ENCODE measurements at places on chromosomes 3 and 15. TPM values are rescaled to one million over a fixed set of nuclear protein-coding genes. Genes with fewer than 3 reads are reported as not detected.

DNA sequence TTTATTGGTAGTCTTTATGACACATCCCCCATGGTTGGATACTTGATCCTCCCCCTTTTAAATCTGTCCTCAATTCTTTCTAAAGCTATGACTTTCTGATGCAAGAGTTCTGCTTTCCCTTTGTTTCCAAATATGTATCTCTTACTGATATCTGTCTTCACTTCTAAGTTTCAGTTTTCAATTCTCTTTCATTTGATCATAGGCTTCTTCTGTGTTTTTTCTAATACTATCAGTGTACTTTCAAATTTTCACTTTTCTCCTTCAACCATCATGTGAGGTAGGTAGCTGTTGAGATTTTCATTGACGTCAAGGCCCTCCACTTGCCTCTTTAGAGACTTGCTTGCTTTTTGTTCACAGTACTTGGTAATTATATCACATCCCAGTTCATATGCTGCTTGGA, 436.5 kb downstream of the CNTN4 start:
- no peak overlapping the region for H3K4me3 ChIP-seq
- H3K36me3 ChIP-seq, result no peaks in the 10 kb centered on the region
- H3K27ac ChIP-seq, result no peak overlapping the region

- no peak overlapping the region for H3K27ac ChIP-seq
- peaks cover 9% of the 10 kb centered on the region for H3K4me1 ChIP-seq
- no peaks in the 10 kb centered on the region for H3K27me3 ChIP-seq
- no peak for DNase-seq
- no peak overlapping the region for H3K4me3 ChIP-seq
Observed at GRCh38 chr3:23017801-23018200, 185.3 kb upstream of the UBE2E2 start.

GRCh38 chr3:45426161-45426560, 37.8 kb downstream of the LARS2 start:
- no peaks in the 10 kb centered on the region for H3K4me1 ChIP-seq
- H3K27ac ChIP-seq, result no peak overlapping the region
- H3K27me3 ChIP-seq, result no peaks in the 10 kb centered on the region
- H3K4me3 ChIP-seq, result no peak overlapping the region
- peak; percentile 40 for DNase-seq
- H3K36me3 ChIP-seq, result no peaks in the 10 kb centered on the region

LRRK1 gene
- total RNA-seq, result 12.0 TPM

GRCh38 chr3:65772758-65773157, 266.0 kb downstream of the MAGI1 start:
- H3K27me3 ChIP-seq, result no peaks in the 10 kb centered on the region
- no peak overlapping the region for H3K4me3 ChIP-seq
- no peaks in the 10 kb centered on the region for H3K36me3 ChIP-seq
- no peak overlapping the region for H3K27ac ChIP-seq

DNA sequence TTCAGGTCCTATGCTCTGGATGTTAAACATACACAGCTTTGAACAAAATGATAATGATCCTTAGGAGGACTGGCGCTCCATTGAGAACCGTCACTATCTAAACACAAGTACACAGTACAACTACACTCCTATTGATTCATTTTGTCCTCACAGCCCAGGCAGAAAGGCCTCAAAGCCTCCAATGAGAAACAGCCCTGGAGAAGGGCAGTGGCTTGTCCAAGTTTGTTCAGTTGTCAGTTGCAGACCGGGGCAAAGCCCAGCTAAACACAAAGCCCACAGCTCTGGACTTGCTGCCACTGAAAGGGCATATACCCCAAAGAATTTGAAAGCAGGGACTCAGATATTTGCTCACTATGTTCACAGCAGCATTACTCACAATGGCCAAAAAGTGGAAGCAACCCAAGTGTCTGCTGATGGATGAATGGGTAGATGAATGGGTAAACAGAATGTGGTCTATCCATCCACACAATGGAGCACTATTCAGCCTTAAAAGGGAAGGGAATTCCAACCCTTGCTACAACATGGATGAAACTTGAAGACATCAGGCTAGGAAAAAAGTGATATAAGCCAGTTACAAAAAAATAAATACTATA, 34.7 kb downstream of the NUP210 start:
- no peak overlapping the region for H3K27ac ChIP-seq
- peaks cover 2% of the 10 kb centered on the region for H3K36me3 ChIP-seq
- H3K4me1 ChIP-seq, result no peaks in the 10 kb centered on the region
- no peaks in the 10 kb centered on the region for H3K27me3 ChIP-seq
- no peak for DNase-seq

DNA sequence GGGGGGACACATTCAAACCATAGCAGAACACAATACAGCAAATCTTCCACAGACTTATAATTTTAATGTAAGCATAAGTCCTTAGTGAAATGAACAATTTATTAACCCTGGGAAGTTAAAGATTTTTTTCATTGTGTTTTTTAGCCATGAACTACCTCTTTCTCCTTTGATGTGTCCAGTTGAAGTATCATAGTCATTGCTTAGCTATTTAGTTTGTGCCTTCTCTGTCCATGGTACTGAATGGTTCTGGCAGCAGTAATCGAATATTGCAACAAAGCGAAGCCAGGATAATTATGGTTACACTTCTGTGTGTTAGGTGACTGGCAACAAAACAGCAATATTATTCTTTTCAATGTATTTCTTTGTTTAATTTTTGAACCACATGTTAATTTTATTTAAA, 403.0 kb upstream of the ONECUT1 start:
- H3K27me3 ChIP-seq, result no peaks in the 10 kb centered on the region
- H3K36me3 ChIP-seq, result no peaks in the 10 kb centered on the region
- no peak overlapping the region for H3K27ac ChIP-seq
- no peak overlapping the region for H3K4me3 ChIP-seq
- no peaks in the 10 kb centered on the region for H3K4me1 ChIP-seq
- no peak for DNase-seq

- no peaks in the 10 kb centered on the region for H3K27me3 ChIP-seq
- no peaks in the 10 kb centered on the region for H3K36me3 ChIP-seq
- no peak overlapping the region for H3K27ac ChIP-seq
- no peak overlapping the region for H3K4me3 ChIP-seq
- no peak for DNase-seq
Observed at GRCh38 chr3:132709761-132710160, 12.4 kb downstream of the NPHP3 start.

GRCh38 chr3:15281817-15282216, 50.6 kb downstream of the SH3BP5 start:
- H3K36me3 ChIP-seq, result no peaks in the 10 kb centered on the region
- peaks cover 13% of the 10 kb centered on the region for H3K4me1 ChIP-seq
- H3K27ac ChIP-seq, result peak overlapping the region; percentile 61
- DNase-seq, result no peak

GOLGA6L7 gene
- not detected for total RNA-seq

GHRL gene
- not detected for total RNA-seq

DNA sequence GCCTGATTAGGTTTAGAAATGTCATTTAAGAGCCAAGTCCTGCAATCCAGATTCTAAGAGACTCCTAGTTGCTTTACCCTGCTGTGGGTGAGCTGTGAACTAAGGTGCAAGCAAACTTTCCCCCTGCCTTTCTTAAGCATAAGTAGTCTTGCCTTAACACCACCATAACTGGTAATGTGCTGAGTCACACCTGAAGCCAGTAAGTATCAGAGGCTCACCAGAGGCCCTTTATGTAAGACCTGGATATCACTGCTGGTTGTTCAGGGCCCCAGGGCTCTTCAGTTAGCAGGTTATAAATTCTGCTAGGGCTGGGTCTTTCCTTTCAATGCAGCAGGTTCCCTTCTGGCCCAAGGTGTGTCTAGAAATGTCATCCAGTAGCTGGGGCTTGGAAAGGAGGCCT, 509.9 kb downstream of the VGLL3 start:
- H3K4me3 ChIP-seq, result no peak overlapping the region
- DNase-seq, result no peak
- no peak overlapping the region for H3K27ac ChIP-seq
- H3K4me1 ChIP-seq, result no peaks in the 10 kb centered on the region
- H3K36me3 ChIP-seq, result no peaks in the 10 kb centered on the region
- H3K27me3 ChIP-seq, result no peaks in the 10 kb centered on the region

GRCh38 chr15:82942691-82943090, 9.8 kb downstream of the HOMER2 start:
- no peaks in the 10 kb centered on the region for H3K36me3 ChIP-seq
- H3K27ac ChIP-seq, result no peak overlapping the region
- H3K4me3 ChIP-seq, result no peak overlapping the region
- peak; percentile 50 for DNase-seq
- no peaks in the 10 kb centered on the region for H3K27me3 ChIP-seq

LRTM1 gene
- not detected for total RNA-seq

FGF12 gene
- 0.41 TPM for total RNA-seq

GXYLT2 gene
- total RNA-seq, result 3.4 TPM

- no peaks in the 10 kb centered on the region for H3K27me3 ChIP-seq
- no peak overlapping the region for H3K4me3 ChIP-seq
- no peak overlapping the region for H3K27ac ChIP-seq
- no peaks in the 10 kb centered on the region for H3K4me1 ChIP-seq
- no peaks in the 10 kb centered on the region for H3K36me3 ChIP-seq
Observed at GRCh38 chr3:116001151-116001621, 377.9 kb downstream of the GAP43 start.

POU1F1 gene
- not detected for total RNA-seq

RASGRP1 gene
- total RNA-seq, result 7.3 TPM

GRCh38 chr15:82052751-82053150, 6.9 kb upstream of the MEX3B start:
- H3K27ac ChIP-seq, result no peak overlapping the region
- no peaks in the 10 kb centered on the region for H3K36me3 ChIP-seq
- no peak overlapping the region for H3K4me3 ChIP-seq

DNA sequence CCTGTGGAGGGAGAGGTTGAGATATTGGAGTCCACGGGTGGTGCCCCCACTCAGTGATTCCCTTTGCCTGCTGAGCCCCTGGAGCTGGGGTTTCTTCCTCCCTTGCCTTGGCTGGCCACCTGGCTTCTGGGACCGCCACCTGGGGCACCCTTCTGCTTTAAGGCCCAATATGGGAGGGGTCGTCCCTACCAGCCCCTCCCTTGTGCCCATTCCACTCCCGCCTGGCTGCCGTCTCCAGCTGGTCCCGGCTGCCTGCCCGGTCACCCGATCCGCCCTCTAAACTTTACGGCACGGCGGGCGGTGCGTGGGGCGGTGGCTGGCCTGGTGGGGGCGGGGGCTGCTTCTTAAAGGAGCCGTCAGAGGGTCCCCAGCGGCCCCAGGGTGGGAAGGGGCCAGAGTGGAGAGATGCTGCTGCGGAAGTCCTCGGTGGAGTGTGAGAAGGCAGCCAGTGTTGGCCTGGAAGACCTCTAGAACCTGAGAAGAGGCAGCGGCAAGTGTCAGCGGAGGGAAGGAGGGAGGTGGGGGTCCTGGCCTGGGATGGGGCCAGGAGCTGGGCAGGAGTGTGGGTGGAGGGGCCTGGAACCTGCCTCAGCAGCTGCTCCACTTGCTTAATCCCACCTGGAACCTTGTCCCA, 1.6 kb upstream of the SEMA3B start:
- H3K27ac ChIP-seq, result no peak overlapping the region
- no peak overlapping the region for H3K4me3 ChIP-seq
- DNase-seq, result no peak
- peaks cover 78% of the 10 kb centered on the region for H3K4me1 ChIP-seq
- H3K27me3 ChIP-seq, result no peaks in the 10 kb centered on the region

DNA sequence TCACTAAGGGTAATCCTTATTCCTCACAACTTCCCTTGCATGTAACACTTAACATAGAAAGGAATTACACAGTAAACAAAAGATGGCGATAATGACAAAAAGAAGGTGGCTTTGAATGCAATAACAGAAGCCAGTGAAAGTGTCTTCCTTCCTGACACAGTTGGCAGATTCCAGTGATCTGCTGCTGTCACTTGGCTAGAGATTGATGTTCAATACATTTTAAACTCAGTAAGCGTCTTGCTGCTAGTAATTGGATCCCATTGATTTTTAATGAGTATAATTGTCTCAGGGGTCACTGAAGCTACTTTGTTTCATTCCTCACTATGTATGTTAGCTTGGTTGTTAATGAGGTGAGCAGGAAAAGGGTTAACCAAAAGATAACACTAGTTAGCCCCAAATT, 692.7 kb downstream of the NTRK3 start:
- H3K27me3 ChIP-seq, result no peaks in the 10 kb centered on the region
- no peak overlapping the region for H3K27ac ChIP-seq
- no peak for DNase-seq
- no peak overlapping the region for H3K4me3 ChIP-seq
